CMK (cell line): ENCODE measurements at places on chromosomes 11 and 22.

DNA sequence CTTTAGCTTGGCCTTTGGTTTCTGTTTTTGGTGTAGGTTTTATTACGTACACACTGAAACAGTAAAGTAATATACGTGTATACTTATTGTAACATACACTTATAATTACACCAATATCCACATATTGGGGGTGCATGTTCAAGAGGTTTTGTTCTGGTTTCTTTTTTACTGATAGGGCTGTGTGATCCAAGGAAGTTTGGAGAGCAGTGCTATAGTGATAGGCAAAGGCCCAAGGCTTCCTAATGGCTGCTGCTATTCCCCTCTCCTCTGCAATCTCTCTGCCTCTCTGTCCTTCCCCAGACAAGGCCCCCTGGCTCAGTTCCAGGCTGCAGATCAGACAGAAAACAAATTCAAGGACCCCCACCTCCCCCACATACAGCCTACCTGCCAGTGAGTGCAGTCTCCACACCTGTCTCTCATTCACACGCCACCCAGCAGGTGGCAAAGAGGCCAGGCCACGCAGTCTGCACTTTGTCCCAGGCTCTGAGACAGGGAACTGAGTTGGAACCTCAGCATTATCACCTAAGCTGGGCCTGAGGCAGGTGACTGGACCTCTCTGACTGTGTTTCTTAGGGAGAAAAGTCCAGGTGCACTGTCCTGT is 15.1 kb downstream of the TMEM184B start:
- DNase-seq, result no peak

DNA sequence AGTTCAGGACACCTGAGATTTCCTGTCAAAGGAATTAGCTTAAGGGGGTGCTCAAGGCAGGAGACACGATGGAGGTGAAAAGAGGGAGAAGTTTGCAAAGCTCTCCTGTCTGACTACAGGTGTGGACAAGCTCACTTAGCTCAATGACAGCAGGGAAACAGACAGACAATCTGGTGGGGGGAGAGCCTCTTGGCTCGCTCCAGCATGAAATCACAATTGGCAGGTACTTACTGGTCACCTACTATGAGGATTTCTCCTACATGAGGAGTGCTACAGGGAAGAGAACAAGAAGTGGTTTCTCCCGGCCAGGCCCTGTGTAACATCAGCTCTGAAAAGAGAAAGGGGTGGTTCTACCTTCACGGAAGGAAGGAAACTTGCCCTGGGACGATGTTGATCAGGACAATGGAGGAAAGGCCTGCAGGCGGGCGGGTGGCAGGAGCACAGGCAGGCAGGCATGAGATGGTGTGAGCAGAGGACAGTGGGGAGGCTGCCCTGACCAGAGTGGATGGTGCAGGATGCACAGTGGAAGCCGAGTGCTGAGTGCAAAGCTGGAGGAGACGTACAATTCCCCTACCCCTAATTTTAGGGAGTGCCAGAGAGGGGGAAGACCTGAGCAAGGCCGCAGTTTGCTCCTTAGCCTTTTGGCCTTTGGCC is 57.9 kb upstream of the CRTAM start:
- DNase-seq, result no peak

- DNase-seq, result no peak
Measured at GRCh38 chr11:132055296-132055695, 684.9 kb downstream of the NTM start.

DNA sequence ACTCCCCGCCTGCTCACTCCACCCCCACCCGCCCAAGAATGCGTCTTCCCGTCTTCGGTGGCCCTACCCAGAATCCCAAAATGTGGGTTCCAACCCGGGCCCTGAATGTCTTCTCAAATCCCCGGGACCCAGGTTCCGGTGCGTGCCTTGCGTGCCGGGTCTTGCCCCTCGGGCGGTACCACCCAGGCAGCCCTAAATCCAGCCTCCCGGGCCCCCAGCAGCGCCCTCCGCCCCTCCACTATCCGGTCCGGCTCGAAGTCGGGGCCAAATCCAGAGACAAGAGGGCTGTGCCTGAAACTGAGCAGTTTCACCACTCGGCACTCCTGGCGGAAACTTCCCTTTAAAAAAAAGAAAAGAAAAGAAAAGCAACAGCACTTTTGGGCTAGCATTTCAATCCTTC is 16.3 kb upstream of the CCT8L2 start:
- DNase-seq, result no peak

- no peak for DNase-seq
Measured at GRCh38 chr11:17352950-17353820, 1.6 kb downstream of the NCR3LG1 start.

GRCh38 chr11:34126959-34127848 is 21.8 kb downstream of the NAT10 start:
- no peak for DNase-seq

DNA sequence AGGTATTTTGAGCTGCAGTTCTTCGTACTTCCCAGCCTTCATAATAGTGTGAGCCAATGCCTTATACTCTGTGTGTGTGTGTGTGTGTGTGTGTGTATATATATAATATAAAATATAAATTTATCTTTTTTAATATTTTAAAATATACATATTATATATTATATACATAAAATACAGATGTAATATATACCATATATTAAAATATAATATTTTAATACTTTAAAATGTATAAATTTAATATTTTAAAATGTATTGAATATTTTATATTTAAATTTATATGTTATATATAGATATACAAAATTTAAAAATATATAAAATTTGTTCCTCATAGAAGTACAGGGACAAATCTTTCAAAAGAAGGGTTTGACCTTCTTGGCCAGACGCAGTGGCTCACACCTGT is 53.7 kb upstream of the CARD18 start:
- DNase-seq, result no peak

- no peak for DNase-seq
Measured at GRCh38 chr11:73265853-73266645, 6.1 kb upstream of the P2RY6 start.

- no peak for DNase-seq
Measured at GRCh38 chr11:134580610-134580975, 168.6 kb upstream of the B3GAT1 start.

- DNase-seq, result no peak
Measured at GRCh38 chr11:45748801-45749200, 56.1 kb upstream of the SLC35C1 start.

GRCh38 chr11:81026032-81026431 is 1585.2 kb upstream of the TENM4 start:
- no peak for DNase-seq
